ENCODE measurements at places on chromosomes 3 and 15. TPM values are rescaled to one million over a fixed set of nuclear protein-coding genes. Genes with fewer than 3 reads are reported as not detected.

DNA sequence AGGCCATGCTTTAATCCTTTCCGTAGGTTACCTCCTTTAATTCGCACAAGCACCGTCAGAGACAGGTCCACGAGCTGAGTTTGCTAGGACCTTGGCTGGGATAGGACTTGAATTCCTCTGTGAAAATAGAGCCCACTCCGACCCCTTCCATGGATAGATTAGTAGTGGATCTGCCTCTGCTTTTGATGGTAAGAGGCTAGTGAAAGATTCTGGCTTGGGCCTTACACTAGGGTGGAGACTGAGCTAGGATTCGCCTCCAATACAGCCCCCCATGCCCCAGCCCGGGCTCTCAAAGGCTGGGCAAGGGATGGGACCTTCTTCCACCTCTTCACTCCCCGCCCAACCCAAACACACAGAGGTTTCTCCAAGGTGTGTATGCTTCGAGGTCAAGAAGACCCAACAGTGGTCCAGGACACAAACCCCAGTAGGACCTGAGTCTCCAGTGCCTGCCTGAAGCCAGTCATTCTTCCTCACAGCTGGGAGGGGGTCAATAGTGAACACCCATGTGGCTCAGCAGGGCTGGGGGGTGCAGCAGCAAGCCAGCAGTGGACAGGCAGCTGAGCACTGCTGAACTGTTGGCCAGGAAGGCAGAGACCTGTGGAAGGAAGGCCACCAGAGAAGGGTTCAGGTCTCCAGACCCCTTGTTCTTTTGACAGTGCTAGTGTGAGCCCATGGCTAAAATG is 75.7 kb downstream of the SPSB4 start:
- DNase-seq = no peak

DNA sequence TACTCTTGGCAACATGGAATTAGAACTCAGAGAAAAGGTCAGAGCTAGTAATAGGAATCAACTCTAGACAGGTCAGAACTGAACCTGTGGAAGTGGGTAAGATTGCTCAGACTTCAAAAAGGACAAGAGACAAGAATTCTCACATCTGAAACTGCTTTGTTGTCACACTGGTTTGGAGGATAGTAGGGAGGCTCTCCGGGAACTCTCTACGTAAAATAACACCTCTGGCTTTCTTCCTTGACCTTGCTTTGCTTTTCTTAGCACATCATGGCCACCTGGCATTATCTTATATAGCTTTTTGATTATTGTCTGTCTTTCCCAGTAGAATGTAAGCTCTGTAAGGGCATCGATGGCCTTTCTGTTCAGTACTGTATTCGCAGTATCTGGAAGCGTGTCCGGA is 13.2 kb upstream of the NFKBIZ start:
- DNase-seq = no peak

DNA sequence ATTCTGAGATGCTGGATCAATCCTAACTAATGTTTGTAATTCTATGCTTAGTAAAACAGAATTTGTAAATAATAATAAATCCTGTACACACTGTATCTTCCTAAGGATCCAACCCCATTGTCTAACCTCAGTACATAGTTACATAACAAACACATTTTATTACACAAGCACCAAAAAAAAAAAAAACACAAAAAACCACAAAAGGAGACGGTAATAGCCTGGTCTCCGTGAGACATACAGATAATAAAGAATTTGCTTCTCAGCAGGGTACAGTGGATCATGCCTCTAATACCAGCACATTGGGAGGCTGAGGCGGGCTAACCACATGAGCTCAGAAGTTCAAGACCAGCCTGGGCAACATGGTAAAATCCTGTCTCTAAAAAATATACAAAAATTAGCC is 558.7 kb downstream of the MAGI1 start:
- DNase-seq = no peak

DNA sequence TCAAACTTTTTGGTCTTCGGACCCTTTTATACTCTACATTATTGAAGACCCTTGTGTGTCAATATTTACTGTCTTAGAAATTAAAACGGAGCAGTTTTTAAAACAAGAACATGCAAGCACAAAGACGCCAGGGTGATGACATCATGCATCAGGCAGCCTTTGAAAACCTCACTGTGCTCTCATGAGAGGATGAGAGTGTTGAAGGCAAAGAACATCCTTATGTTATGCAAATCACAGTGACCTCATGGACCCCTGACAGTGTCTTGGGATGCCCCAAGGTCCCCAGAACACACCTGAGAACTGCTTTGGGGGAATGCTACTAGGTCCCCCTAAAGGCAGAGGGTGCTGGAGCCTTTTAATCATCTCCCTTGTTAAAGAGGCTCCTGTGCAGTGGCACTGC is 51.6 kb downstream of the CHDH start:
- no peak for DNase-seq

The GRM2 gene
- total RNA-seq = 0.22 TPM

The DPPA2 gene
- total RNA-seq = not detected

The SERINC4 gene
- total RNA-seq = 0.15 TPM

The IGSF10 gene
- not detected for total RNA-seq

The HRH1 gene
- total RNA-seq = 2.3 TPM

The PRSS50 gene
- not detected for total RNA-seq

All from activated CD4-positive, alpha-beta memory T cell treated with anti-CD3 and anti-CD28 coated beads for 36 hours (primary cell).